ENCODE measurements at places on chromosomes 6 and 20.

- DNase-seq: no peak
These were observed 19.5 kb downstream of the KCNQ2 start for GRCh38 chr20:63452821-63453523.

GRCh38 chr6:15876406-15876805, 213.6 kb upstream of the DTNBP1 start:
- DNase-seq: no peak

- no peak for DNase-seq
These were observed 4.4 kb upstream of the C6orf163 start for GRCh38 chr6:87340230-87340629.

- no peak for DNase-seq
These were observed 115.6 kb downstream of the TMEM170B start for GRCh38 chr6:11653028-11653583.

GRCh38 chr20:38579219-38579910, 1.6 kb upstream of the ADIG start:
- no peak for DNase-seq

DNA sequence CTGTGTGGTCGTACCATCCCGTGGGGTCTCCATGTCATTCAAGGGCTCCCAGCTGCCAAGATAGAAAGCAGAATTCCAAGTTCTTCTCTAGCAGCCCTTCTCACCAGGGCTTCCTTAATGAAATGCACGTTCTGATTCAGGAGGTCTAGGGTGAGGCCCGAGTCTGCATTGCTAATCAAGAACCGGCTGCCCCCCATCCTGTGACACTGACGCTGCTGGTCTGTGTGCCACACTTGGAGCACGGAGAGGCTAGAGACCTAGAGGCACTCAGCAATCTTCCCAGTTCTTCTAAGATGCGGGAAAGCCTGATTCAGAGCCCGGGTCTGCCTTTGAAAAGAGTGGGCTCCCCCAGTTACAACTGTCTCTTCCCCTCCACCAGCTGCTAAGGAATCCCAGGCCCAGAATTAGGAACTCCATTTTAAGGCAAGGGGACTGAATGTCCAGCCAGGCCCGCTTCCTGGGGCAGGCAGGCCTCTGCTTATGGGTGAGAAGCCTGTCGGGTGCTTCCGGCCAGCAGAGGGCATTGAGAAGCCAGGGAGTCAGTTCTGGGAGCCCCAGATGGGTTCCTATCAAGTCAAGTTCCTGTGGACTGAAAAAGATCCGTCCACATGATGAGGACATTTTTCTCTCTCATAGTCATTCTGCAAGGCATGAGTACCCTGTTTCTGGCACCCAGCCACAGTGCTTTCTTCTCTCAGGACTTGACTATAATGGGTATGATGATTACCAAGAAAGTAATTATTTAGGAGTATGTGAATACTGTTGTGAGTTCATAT, 69.8 kb upstream of the RIN2 start:
- no peak for DNase-seq

DNA sequence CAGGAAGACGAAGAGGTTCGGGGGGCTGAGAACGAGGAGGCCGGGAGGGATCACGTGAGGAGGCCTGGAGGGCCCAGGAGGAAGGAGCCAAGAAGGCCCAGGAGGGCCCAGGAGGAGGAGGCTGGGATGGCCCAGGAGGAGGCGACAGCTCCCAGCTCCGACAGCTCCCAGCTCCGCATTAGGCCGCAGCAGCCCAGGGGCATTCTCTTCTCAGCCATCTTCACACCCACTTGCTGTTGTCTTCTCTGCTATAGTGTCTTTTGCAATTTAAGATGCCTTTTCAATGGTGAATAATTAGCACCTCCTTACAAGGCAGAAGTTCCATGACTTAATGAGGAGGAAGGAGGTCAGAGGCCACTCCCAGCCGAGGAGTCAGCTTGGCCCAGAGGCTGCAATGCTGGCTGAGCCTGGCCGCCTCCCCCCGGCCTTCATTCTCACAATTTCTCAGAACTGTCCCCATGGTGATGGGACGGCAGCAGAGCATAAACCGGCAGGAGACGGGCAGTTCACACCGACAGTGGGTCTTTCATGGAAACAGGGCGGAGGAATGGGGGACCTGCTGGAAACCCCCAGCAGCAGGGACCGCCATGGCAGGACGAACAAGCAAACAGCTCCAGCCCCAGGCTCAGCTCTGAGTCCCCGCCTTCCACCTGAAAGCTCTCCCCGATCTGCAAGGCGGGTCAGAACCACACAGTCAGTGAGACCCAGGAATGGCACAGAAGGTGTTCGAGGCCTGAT, 45.1 kb downstream of the WDR27 start:
- no peak for DNase-seq

GRCh38 chr6:157879873-157880254, 56.8 kb downstream of the SNX9 start:
- no peak for DNase-seq

- no peak for DNase-seq
These were observed 756.9 kb downstream of the TFAP2A start for GRCh38 chr6:9657994-9658393.

DNA sequence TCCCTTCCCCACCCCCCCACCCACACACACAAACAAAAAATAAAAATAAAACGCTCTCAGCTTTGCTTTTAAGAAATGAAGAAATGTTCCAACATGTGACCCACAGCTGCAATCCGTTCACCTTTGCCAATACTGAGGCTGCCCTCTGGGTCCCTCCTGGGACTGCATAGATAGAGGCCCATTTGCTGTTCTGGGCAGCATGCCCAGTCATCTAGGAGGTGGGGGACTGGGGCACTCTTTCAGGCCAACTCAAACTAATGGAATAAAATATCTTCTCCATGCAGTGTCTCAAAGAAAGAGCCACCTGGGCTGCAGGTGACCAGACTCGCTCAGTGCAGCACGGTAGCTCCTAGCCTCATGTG, 79.9 kb downstream of the SLC22A3 start:
- DNase-seq: no peak

GRCh38 chr6:166957087-166957804, 896 bp upstream of the RNASET2 start:
- peak; percentile 37 for DNase-seq

DNA sequence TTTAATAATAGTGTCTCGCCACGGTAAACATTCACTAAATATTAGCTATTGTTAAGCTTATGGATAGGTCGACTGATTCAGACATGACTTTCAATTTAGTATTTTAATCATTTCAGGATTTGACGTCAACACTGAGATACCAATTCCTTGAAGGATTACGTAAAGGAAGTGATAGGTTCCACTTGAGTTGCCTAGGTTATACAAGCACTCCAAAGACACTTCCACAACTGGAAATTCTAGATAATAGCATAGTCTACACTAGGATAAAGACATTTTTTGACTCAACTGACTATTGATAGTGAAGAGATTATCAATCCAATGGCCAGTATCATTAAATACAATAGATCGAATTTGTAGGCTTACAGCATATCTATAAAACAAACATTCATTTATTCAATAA, 63.9 kb upstream of the NHSL1 start:
- DNase-seq: no peak

- no peak for DNase-seq
These were observed 263.3 kb downstream of the SOX4 start for GRCh38 chr6:21856844-21857243.

- DNase-seq: no peak
These were observed 92.1 kb upstream of the FAM184A start for GRCh38 chr6:119170447-119171087.

- DNase-seq: no peak
These were observed 255.1 kb downstream of the CDH26 start for GRCh38 chr20:60213126-60213893.

DNA sequence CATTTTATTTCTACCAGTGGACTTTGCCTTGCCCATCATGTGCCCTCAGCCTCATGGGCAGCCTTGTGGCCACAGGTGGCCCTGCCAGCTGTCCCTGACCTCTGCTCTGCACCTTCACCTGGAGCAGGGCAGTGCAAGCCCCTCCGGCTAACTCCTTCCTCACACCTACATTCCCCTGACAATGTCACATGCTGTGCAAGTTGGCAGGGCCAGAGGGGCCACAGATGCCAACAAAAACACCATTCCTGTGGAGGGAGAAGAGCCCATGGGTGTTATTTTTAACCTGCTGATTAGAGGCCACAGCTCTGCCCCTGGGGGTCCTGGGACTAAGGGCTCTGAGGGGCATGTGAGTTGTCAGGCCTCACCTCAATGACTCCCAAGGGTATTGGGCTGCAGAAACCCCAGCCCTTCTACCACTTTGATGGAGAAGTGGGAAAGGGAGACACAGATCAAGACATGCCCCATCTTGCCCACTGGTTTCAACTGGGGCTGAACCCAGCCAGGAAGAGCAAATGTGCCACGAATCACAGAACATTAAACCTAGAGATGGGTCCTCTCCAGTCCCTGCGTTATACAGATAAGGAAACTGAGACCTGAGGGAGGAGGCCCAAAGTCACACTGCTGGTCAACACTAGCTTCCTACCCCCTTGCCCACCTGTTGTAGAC, 65.0 kb downstream of the MRPL14 start:
- no peak for DNase-seq

DNA sequence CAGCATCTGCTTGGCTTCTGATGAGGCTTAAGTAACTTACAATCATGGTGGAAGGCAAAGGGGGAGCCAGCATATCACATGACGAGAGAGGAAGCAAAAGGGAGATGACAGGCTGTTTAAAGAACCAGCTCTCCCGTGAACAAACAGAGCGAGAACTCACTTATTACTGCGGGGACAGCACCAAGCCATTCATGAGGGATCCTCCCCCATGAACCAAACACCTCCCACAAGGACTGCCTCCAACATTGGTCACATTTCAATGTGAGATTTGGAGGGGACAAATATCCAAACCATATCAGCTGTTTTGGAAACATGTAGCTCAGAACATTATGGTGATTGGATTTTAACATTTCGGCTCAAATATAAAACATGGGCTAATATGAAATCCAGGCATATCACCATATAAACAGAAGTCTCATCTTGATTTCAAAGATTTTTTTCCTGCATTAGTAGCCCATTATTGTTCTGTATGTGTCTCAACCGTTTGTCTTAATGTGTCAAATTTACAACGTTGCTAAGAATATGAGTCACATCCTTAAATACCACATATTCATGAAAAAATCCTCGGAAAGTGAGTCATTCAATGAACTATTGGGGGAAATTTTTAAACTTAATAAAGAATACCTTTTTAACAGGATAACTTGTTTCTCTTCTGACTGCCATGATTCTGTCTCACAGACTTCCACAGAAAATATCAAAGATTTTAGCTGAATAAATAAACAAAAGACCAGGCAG, 894.3 kb downstream of the TFAP2A start:
- DNase-seq: no peak

DNA sequence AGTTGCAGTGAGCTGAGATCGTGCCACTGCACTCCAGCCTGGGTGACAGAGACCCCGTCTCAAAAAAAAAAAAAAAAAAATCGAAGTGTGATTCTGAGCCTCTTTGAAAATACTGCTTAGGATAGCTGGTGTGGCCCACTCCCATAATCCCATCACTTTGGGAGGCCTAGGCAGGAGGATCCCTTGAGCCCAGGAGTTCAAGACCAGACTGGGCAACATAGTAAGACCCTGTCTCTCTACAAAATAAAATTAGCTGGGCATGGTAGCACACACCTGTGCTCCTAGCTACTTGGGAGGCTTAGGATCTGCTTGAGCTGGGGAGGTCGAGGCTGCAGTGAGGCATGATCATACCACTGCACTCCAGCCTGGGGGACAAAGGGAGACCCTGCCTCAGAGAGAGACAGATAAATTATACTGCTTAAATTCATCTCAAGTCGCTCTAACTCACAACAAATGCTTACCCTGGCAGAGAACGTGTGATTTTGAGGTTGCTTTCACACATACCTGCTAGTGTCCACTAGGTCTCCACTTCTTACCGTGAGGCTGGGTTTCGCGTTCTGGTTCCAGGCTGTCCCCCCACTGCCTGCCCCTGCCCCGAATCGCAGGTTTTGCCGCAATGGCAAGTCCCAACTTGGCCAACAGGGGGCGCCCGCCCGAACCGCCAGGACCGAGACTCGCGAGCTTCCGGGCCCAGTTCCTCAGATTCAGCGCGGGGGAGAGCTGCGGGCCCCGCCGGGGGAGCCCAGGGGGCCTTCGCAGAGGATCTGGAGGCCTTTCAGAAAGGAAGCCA, 12.3 kb upstream of the TMC2 start:
- peak; percentile 90 for DNase-seq

DNA sequence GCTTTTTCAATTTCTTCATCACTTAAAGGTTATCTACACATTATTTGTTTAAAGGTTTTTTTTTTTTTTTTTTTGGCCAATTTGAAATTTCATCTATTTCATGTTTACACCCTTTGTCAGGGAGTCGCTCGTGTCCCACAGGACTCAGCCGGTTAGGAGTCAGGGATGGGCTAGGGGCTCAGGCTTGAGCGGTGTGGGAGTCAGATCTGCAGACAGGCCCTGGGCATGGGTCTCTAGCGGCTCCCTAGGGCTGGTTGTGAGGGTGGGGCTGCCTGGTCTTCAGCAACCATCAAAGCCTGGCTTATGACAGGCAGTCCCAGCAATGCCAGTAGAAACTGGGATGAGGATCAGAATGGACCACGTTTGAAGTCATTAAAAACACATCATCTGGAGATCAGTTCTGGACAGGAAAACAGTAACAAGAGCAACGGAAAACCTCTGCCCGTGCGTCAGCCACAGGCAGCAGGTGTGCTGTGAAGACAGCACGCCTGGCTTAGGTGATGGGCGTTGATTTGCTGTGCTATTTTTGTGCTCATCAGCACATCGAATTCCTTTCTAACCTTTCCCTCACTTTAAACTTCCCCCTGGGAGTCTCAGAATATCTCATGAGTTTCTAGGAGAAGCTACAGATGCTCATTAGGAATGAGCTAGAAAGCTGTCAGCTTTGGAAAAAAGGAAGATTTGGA, 91.3 kb upstream of the MPC1 start:
- DNase-seq: no peak

DNA sequence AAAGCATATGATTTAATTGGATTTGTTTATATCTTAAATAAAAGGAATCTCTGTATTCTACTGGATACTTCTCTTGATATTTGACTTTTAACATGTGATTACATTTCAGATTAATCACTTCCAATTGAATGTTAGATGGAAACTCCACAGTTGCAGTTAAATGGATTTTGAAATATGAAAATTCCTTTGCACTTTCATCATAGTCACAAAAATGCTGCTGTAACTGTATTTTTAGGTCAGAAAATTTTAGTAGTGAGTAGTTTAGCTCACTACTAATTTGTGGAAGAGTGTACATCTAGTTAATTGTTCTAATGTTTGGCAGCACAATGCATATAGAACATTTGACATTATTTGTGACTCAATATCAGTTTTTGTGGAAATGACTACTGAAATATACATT, 26.8 kb downstream of the PTCHD4 start:
- DNase-seq: no peak

- no peak for DNase-seq
These were observed 253.8 kb upstream of the CITED2 start for GRCh38 chr6:139628270-139628669.

Measured in effector memory CD8-positive, alpha-beta T cell (primary cell).